SK-MEL-5 (cell line): ENCODE measurements at places on chromosomes 16 and 17. TPM values are rescaled to one million over a fixed set of nuclear protein-coding genes. Genes with fewer than 3 reads are reported as not detected.

GRCh38 chr16:49704586-49705155, 151.2 kb downstream of the ZNF423 start:
- peak; percentile 24 for DNase-seq

GRCh38 chr17:75824050-75824552, 20.1 kb downstream of the UNC13D start:
- DNase-seq: no peak

DNA sequence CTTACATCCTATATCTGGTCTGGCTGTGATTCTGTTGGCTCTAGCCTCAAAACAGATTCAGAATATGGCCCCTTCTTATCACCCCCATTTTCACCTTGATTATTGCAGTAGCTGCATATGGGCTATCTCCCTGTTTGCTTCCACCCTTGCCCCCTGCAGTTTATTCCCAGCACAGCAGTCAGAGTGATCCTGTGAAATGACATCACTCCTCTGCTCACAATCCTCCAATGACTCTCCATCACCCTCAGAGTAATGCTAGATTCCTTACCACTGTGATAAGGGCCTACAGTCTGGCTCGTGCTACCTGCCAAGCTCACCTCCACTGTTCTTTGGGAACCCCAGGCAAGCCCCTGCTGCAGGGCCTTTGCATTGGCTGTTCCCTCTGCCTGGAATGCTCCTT, 92.5 kb downstream of the ASIC2 start:
- peak; percentile 41 for DNase-seq

GRCh38 chr17:6393351-6393952, 41.5 kb downstream of the AIPL1 start:
- DNase-seq: no peak

DNA sequence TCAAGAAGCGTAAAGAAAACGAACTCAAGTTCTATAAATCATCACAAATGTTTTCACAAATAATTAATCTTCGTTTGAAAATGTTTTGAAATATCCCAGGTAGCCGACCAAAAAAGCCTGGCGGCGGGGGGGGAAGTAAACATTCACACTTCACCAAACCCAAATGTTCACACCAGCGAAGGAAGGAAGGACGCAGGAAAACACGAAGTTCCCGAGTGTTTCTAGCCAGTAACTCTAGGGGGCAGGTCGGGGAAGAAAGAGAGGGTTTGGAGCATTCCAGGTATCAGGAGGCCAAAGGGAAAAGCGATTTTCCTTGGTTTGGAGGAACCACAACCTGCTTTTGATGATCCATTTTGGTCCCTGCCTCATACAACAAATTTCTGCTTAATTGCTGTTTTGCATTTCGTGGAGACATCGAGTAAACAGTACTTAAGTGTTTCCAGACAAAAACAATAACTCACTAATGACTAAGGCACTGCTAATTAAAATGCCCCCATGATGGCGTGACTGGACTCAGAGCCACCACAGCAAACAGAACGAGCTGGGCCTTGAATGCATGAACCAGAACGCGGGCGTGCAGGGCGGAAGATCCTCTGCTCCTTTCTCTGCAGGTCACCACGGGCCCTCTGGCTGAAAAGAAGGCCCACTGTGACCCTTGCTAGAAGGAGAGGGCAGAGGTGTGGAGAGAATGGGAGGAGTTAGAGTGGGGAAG, 16.6 kb downstream of the ZFHX3 start:
- DNase-seq: no peak

Gene ANKRD40CL
- total RNA-seq: not detected in 2 replicates

Gene ATP2C2
- total RNA-seq: 0.29 TPM in 1 of 2 replicates, not detected in the other
